Head of caudate nucleus (tissue), 42 donors: ENCODE measurements at places on chromosomes 4 and X.
A peak's percentile ranks its signal among the peaks of the same experiment; 100 is the strongest.

DNA sequence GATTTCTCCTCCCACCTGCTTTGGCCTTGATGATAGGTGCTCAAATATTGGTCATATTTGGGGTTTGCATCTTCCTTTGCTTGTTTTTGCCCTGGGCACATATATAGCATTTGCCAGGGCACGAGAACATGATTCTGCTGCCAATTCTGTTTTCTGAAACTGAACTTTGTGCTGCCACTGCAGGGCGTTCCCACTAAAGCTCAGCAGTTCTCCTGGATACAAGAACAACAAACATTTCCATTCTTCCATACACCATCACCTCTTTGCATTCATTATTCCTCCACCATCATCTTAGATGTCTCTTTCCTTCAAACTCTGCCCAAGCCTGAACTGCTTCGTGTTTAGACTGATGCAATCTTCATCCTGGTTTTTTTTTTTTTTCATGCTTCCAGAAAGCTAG lies 36.3 kb upstream of the GATB start:
- no peak for DNase-seq

DNA sequence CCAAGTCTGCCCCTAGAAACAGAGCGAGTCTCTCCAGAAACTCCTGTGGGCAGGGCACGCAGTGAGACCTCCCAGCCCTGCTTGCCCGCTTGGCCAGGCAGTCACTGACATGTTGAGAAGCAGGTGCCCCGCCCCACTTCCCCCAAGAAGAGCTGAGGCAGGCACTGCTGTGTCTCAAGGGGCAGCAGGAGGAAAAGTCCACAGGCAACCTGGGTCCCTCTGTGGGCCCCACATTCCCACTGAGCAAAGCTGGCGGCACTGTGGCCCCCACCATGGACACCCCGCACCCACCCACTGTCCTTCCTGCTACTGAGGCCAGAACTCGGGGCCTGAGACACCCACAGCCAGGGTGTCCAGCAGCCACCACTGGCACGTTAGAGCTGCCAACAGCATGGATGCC lies 137.3 kb upstream of the NKX1-1 start:
- no peak for DNase-seq

DNA sequence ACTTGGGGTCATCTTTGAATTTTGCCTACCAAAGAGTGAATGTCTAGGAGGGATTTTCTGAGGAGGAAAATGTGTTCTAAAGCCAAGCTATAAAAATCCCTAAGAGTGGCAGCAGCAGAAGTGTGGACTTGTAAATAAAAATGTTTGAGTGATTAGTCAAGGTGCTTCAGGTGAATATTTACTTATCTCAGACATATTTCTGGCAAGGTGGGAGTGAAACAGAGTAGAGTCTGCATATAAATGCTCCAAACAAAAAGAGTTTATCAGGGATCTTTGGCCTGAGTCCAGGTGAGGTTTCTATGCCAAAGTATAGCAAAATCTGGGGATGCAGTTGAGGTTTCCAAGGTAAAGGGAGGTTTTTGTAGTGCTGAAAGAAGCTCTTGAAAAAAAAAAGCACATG lies 19.7 kb downstream of the CYSLTR1 start:
- no peak for DNase-seq

GRCh38 chr4:113978561-113979147 lies 793 bp downstream of the ARSJ start:
- no peak for DNase-seq

DNA sequence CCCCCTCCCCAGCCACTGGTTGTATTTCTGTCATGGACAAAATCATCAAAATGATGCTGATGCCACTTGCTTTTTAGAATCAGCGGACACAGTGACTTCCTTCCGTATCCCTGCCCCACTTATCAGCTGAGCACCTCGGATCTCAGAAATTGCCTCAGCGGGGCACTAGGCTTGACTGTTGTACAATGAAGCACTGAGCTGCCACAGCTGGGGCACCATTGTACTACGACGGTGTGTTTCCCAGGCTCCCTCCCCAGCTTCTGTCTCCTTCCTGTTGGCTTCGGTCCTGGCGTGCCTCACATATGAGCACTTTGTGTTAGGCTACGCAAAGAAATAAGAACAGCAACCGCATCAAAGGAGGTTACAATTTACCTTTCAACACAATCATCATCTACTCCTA lies 82.4 kb downstream of the F11 start:
- no peak for DNase-seq

DNA sequence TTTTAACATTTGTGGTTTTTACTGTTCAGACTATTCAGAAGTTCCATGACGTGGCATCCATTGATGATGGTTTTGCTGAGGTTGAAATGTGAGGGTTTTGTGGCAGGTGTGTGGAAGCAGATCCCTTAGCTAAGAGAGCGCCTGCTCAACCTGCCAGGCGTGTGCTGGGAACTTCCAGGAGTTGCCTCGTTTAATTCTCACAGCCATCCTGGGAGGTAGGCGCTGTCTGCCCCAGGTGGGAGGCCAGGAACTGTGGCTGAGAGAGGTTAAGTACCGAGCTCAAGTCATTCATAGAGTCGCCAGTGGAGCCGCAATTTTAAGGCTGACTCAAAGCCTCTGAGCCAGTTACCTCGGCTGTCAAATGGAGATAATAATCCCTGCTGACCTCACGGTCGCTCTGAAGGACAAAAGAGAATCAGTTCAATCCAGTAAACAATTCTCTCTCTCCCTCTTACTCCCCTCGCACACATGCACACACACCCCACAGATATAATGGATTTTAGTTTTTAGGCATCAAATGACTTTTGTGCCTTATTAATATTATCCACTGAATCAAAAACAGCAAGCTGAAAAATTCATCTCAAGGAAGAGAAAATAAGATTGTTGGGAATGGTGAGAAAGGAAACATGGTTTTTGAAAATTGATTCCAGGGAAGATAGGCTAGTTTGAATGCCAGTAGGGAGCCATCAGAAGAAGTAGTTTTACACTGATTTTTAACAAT lies 171.3 kb downstream of the PTTG2 start:
- no peak for DNase-seq

DNA sequence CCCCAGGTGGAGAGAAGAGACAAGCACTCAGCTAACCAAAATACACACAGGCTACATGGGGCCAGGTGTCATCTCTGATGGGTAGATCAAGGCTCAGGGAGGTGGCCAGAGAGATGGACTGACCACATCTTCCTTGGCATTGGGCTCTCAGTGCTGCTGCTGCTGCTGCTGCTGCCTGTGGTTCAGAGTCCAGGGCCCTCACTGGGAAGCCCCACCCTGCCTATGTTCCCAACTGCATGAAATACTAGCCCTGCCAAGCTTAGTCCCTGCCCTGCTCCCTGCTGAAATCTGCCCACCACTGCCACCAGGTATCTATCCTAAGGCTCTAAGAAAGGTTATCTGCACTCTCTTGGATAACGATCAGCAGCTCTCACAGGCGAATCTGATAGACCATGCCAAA lies 118.7 kb downstream of the EFHC2 start:
- no peak for DNase-seq

- DNase-seq, result no peak
Observed at GRCh38 chr4:10589321-10589720, 95.2 kb downstream of the CLNK start.

GRCh38 chr4:84965553-84966381 lies 723 bp downstream of the WDFY3 start:
- peak; percentile 61 for DNase-seq

- no peak for DNase-seq
Observed at GRCh38 chr4:80229590-80229989, 32.3 kb downstream of the PRDM8 start.

GRCh38 chrX:130285069-130285620 lies 16.4 kb upstream of the ZNF280C start:
- no peak for DNase-seq

GRCh38 chr4:180434131-180434895 lies 1808.9 kb upstream of the TENM3 start:
- no peak for DNase-seq

- no peak for DNase-seq
Observed at GRCh38 chr4:126361287-126361686, 1046.5 kb downstream of the FAT4 start.

GRCh38 chrX:14354521-14354920 lies 174.8 kb upstream of the GLRA2 start:
- DNase-seq, result no peak

- no peak for DNase-seq
Observed at GRCh38 chrX:136745215-136746173, 35.2 kb downstream of the ARHGEF6 start.

GRCh38 chrX:15853586-15854079 lies 980 bp downstream of the AP1S2 start:
- DNase-seq, result no peak

DNA sequence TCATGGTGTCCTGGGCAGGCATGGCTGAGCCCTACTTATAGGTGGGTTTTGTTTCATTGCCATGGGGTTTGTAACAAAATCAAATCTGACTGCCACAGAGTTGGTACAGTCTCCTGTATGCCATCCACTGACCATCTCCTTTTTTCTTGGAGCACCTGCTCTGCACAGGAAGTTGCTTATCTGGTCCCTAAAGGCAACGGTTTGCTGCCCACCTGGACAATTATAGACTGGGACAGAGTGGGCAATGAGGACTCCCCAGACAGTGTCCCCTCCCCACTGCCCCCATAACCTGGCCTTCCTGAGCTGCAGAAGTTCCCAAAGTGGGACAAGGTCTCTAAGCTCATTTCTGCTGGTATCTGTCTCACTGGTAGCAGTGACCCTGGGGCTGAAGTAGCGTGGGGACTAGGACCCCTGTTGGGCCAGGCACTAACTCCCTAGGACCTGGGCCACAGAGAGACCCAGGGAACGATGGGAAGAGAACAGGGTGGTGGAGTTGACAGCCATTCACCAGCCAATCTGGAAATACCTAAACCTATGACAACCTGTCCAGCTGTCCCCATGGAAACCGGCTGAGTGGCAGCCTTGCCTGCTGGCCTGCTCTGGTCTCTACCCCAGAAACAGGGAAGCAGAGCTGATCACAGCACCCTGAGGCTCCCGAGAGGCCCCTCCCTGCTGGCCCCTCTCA lies 64.7 kb downstream of the WFS1 start:
- no peak for DNase-seq

GRCh38 chr4:181105487-181105886 lies 1137.7 kb upstream of the TENM3 start:
- no peak for DNase-seq

- DNase-seq, result no peak
Observed at GRCh38 chrX:115940348-115940747, 230.2 kb upstream of the AGTR2 start.

DNA sequence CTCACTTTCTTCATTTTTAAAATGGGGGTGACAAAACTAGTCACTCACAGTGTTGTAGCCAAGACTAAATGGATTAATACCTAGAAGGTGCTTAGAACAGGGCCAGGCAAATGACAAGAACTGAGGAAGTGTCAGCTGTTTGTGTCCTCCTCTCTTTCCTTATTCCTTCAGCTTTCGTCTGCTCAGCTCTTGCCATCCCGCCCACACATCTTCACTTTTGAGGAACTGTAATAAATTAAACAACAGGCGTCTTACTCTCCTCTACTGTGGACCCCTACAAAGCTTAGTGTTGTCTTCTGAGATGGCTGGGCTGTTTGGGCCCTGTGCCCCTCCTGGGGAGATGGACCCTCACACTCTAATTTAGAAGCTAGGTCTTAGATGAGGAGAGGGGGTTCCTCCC lies 2.7 kb downstream of the HPSE start:
- DNase-seq, result no peak

GRCh38 chr4:3674479-3674851 lies 91.7 kb upstream of the ADRA2C start:
- no peak for DNase-seq

- DNase-seq, result no peak
Observed at GRCh38 chr4:144754562-144755410, 108.8 kb downstream of the HHIP start.

DNA sequence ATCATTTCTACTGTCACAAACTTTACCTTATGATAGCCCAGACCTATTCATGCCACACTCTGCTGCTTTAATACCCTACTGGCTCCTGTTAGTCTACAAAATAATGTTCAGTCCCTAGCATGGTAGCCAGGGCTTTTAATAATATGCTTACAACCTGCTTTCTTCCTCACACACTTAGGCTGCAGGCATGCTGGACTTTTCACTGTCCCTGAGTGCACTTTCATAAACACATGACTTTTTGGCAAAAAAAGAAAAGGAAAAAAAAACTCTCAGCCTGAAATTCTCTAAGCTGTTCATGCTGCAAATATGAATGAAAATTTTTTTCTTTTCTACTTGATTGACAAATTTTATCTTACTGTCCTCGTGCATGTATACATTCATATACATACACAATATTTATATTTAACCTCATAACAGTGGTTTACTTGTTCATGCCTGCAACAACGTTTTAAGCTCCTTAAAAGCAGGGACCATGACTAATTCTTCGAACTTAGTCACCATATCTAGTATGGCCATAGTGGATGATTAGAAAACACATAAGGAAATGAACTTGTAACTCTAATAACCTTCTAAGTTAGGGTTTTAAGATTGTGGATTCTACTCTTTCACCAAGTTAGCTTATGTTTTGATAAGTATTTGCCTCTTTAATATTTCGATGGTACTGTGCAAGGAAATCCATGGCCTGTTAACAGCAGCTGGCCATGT lies 229.5 kb downstream of the SPCS3 start:
- DNase-seq, result no peak
